SIG-M5 (cell line): ENCODE measurements at places on chromosomes 13 and 19.

DNA sequence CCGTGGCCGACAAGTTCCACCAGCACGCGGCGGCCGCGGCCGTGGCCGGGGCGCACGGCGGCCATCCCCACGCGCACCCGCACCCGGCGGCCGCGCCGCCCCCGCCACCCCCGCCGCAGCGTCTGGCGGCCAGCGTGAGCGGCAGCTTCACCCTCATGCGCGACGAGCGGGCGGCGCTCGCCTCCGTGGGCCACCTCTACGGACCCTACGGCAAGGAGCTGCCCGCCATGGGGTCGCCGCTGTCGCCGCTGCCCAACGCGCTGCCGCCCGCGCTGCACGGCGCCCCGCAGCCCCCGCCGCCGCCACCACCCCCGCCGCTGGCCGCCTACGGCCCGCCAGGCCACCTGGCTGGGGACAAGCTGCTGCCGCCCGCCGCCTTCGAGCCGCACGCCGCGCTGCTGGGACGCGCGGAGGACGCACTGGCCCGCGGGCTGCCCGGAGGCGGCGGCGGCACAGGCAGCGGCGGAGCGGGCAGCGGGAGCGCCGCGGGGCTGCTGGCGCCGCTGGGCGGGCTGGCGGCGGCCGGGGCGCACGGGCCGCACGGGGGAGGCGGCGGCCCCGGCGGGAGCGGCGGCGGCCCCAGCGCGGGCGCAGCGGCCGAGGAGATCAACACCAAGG, 821 bp downstream of the ONECUT3 start:
- no peak for DNase-seq

DNA sequence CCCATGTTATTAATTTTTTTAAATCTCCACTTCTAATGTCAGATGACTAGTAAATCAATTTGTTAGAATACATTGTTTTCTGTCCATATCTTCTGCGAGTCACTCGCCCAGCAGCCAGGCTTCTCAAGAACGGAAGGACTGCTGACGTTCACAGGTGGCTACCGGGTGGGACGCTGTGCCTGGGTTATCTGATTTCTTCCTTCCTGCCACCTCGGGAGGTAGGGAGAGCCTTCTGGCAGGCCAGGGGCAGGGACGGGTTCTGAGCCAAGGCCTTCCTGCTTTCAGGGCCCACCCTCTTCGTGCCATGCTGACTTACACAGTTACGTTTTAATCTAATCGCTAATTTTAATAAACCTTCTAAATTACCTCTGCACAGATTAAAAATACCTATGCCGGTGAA, 7.9 kb upstream of the C1QTNF9 start:
- no peak for DNase-seq

- no peak for DNase-seq
These were observed 751 bp downstream of the ZNF584 start for GRCh38 chr19:58409010-58409790.

GRCh38 chr13:50529154-50529882, 314.2 kb downstream of the DLEU7 start:
- no peak for DNase-seq

DNA sequence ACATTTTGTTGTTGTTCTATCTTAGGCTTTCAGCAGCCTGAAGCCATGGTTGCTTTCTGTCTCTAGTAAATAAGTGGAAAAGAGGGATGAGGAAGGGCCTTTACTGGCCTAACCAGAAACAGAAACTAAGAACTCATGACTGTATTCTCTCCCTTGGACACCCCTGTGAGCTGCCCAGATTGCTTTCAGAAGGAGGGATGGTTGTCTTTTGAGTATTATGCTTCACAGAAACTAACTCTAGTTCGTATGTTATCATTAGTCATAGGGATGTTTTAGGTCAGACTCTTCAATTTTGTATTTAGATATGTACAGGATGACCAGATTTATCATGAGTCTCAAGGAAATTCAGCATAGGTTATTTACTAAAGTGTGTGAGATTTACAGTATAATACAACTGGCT, 17.5 kb downstream of the BORA start:
- no peak for DNase-seq

GRCh38 chr13:43544011-43544410, 242.8 kb downstream of the ENOX1 start:
- no peak for DNase-seq

- no peak for DNase-seq
These were observed 33.1 kb downstream of the CEBPG start for GRCh38 chr19:33406521-33407139.

GRCh38 chr13:49530457-49530856, 34.7 kb downstream of the PHF11 start:
- DNase-seq: no peak

GRCh38 chr13:99335603-99336002, 28.4 kb upstream of the GPR183 start:
- DNase-seq: no peak

- DNase-seq: no peak
These were observed 17.5 kb upstream of the SHC2 start for GRCh38 chr19:478236-478903.

DNA sequence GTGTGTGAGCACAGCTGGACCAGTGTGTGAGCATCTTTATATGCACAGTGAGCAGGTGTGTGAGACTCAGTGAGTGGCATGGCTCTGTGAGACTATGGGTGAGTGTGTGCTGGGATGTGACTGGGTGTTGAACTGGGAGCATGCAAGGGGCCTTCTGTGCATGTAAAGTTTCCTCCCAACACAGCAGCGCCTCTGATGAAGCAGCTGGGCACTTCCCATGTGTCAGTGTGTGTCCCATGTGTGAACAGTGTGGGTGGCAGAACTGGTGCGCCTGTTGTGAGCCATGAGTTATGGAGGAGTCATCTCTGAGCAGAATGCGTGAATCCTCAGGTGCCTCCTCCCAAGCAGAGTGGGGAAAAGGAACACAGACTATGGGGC, 24.1 kb downstream of the LGALS16 start:
- DNase-seq: no peak

GRCh38 chr13:93680329-93680728, 453.7 kb downstream of the GPC6 start:
- DNase-seq: no peak

DNA sequence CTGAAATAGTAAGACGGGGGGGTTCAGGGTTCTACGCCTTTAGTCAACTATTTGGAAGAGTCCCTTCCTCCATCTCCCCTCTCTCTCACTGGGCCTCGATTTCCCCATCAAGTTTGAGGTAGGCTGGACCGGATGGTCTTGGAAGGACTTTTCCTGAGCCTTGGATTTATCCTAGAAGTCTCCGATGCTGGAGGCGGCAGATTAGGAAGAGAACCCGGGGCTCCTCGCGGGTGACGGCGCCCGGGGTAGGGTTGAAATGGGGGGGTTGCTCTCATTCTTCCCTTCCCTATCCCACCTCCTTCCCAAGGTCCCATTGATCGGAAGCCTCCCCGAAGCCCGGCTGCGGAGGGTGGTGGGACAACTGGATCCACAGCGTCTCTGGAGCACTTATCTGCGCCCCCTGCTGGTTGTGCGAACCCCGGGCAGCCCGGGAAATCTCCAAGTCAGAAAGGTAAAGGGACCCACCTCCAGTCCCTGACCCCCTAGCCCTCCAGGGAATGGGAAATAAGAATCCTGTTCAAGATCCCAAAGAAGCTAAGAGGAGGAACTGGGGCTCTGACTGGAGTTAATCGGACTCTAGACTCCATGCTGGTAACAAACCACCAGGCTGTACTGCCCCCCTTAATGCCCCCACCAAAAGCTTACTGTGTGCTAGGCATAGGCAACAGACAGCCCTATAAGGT, 781 bp downstream of the QPCTL start:
- DNase-seq: no peak

DNA sequence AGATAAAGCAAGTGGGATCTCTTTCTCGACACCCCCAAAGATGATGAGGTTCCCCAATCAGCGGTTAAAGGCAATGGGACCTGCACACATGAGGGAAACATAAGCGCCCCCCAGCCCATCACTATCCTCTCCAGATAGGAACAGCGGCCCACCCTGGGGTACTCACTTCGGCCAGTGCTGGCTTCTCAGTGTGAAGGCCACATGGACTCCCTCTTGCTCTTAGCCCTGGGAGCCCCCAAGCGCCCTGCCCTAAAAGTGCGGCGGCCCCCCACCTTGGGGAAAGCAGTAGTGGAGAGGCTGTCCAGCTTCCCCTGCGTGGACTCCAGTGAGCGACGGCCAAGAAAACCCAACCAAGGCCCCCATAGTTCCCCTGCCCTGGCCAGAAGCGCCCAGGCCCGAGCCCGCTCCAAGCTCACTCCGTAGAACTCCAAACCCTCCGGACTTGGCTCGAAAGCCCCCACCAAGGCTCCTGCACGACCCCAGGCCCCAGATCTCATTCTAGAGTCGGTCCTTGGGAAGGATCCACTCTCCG, 1.0 kb downstream of the CACNA1A start:
- DNase-seq: no peak
